IPS-NIHi11 (cell line): ENCODE measurements at places on chromosomes 3 and 15.

DNA sequence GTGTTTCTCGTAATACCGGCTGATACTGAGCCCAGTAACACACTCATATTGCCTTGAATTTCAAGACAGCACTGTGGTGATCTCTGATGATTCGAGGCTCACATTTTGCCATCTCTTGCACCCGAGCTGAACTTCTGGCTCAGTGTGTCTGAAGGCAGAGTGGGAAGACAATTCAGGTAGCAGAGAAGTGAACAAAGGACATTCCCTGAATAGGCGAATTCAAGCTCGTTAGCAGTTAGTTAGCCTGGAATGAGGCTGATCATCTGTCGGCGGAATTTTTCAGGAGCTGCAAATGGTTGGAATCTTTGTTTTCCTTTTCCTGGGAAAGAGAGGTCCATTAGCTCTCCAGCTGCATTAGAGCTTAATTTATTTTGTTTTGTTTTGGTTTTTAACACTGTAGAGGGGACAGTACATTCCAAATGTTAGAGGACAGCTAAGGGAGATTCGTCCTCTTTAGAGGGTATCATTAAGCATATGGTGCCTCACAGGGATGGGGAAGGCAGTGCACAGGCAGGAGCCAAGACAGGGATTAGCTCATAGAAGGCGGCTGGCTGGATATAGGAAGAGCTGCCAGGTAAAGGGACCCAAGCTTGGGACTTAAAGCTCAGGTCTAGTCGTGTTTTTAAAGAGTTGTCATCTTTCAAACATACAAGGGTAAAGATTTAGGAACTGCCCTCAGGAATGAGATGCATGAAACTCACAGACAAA, 119.7 kb upstream of the DLG1 start:
- DNase-seq, result no peak

- DNase-seq, result no peak
Measured at GRCh38 chr15:85580879-85581278, 200.5 kb downstream of the AKAP13 start.

- DNase-seq, result no peak
Measured at GRCh38 chr3:172903642-172904320, 153.3 kb downstream of the ECT2 start.

GRCh38 chr3:44099566-44100297, 142.0 kb upstream of the TOPAZ1 start:
- DNase-seq, result no peak

GRCh38 chr15:88511161-88511560, 35.3 kb downstream of the DET1 start:
- no peak for DNase-seq

DNA sequence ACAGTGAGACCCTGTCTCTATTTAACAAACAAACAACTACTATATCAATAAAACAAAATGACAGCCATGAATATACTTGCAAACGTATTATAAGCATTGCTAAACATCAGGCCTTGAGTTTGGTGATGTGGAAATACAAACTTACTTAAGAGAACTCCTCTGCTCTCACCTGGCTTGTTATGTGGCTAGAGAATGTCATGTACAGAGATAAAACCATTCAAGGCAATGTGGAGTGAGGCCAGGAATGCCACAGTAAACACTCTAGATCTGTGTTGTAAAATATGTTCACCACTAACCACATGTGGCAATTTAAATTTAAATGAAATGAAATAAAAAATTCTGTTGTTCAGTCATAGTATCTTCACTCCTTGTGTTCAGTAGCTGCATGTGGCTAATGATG, 22.7 kb upstream of the RARB start:
- DNase-seq, result no peak

GRCh38 chr3:46665763-46666452, 27.6 kb downstream of the ALS2CL start:
- DNase-seq, result peak; percentile 1

DNA sequence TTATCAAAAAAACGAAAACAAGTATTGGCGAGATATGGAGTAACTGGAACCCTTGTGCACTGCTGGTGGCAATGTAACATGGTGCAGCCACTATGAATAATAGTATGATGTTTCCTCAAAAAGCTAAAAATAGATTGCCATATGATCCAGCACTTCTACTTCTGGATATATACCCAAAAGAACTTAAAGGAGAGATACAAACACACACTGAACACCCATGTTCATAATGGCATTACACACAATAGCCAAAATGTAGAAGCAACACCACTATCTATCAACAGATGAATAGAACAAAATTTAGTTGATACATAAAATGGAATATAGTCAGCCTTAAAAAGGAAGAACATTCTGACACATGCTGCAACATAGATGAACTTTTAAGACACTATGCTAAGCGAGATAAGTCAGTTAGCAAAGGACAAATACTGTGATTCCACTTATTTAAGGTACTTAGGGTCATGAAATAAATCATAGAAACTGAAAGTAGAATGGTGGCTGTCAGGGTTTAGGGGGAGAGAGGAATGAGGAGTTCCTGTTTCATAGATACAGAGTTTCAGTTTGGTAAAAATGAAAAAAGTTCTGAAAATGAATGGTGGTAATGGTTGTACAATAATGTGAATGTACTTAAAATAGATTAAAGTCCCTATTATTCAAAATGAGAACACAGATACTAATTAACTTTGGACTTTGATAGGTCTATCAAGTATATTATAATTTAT, 59.4 kb upstream of the IMPG2 start:
- DNase-seq, result no peak

- DNase-seq, result no peak
Measured at GRCh38 chr15:59294574-59295260, 78.0 kb downstream of the MYO1E start.

DNA sequence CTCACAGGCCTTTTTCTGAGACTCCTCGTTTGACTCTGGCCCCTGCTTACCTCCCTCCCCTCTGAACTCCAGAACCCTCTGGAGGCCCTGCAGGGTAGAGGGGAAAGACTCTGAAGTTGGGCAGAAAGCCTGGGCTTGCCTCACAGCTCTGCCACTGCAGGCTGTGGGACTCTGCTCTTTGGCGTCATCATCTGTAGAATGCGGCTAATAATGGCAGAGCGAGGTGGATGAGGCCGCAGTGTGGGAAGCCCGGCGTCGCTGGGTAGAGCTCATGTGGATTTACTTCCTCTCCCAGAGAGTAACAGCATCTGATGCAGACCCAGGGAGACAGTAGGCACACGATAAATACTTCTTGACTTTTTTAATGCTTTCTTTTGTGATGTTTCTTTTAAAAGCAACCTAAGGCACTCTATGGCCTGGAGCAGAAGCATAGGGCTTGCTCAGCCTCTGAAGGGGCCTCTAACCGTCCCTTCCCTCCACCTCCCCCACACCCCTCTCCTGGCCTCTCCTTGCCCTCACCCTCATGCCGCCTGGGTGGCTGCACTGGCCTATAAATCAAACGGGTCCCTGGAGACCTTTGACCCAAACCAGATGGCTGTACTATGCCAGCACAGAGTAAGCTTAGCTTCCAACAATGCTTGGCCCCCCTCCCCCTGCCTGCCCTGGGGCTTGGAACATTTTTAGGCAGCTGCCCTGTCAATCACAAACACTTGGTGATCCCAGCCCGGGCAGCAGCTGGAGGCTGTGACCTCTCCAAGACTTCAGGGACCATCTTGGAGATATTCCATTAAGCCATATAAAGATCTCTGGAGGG, 32.9 kb downstream of the SPSB4 start:
- no peak for DNase-seq

DNA sequence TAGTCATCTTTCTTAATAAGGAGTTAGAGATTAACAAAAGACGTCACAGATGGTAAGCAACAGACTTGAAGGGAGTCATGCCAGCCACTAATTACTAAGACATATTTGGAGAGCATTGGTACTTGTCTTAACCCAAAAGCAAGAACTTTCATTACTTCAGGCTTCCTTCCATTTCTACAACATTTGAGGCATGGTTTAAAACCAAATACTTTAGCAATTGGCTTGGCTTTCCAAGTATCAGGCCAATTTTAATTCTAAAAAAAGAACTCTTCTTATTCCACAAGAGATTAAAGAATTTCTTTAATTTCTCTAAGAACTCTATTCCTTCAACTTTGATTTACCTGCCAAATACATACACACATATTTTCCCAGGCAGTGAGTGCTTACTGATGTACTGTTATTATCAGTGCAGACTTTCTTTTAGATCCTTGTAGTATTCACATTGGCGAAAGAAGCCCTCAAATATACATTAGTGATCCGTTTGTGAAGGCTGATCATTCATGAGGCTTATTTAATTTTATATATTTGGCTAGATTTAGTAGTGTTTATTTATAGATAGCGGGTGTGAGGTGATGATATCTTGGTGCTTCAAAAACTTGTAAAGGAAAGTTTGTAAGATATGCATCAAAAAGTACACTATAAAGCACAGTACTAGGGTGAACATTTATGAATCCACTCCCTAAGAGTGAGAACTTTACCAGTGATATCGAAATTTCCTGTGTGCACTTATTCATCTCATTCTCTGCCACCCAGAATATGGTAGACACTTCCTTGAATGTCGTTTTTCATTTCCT, 229.2 kb downstream of the MFSD1 start:
- no peak for DNase-seq

- no peak for DNase-seq
Measured at GRCh38 chr15:29438703-29439055, 169.1 kb upstream of the NSMCE3 start.

GRCh38 chr3:149850787-149851584, 38.0 kb downstream of the RNF13 start:
- no peak for DNase-seq

GRCh38 chr3:113070072-113070640, 79.4 kb downstream of the GTPBP8 start:
- DNase-seq, result no peak

DNA sequence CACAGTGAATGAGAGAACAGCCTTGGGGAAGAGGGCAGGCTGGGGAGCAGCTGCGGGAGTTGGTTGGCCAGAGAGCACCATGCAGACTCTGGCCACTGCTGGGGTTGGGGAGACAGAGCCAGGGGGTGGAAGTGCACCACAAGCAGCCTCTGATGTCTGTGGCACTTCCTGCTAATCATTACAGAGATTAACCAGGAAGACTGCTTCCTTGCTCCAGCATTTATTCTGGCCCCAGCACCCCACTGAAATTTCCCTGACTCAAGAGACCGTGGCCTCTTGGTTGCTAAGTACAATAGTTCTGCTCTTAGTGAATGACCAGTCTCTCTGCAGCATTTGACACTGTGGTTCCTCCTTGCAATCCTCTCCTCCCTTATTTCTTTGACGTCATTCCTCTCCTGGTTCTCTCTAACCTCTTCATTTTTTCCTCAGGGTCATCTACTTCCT, 266.2 kb upstream of the ROPN1 start:
- peak; percentile 16 for DNase-seq

- DNase-seq, result no peak
Measured at GRCh38 chr3:39407773-39408492, 1.4 kb downstream of the RPSA start.

DNA sequence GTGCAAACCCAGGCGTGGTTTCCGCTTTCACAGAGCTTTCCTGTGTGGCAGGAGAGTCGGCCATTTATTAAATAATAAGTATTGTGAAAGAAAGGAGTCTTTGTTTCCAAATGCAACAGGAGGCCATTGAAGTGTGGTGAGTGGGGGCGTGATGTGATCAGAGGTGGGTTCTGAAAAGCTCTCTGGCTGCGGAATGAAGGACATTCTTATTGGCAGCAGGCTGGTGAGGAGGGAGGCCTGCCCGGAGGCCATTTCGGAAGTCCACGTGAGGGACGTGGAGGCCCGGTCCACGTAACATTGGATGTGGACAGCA, 11.1 kb downstream of the ARNT2 start:
- DNase-seq, result no peak

DNA sequence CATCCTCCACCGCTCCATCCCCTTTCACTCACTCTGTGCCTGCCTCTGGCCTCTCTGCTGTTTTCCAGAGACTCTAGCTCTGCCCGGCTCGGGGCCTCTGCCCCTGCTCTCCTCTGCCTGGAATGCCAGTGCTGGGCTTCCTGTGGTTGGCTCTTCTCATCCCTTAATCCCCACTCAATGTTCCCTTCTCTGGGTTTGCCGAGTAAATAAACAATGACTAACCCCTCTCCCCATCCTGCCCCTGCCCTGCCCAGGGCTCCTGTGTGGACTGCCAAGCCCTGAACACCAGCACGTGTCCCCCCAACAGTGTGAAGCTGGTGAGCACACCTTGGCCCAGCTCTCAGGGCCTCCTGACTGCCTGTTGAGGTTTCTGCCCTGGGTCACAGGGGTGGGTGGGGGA, 12.2 kb downstream of the STAB1 start:
- DNase-seq, result no peak

DNA sequence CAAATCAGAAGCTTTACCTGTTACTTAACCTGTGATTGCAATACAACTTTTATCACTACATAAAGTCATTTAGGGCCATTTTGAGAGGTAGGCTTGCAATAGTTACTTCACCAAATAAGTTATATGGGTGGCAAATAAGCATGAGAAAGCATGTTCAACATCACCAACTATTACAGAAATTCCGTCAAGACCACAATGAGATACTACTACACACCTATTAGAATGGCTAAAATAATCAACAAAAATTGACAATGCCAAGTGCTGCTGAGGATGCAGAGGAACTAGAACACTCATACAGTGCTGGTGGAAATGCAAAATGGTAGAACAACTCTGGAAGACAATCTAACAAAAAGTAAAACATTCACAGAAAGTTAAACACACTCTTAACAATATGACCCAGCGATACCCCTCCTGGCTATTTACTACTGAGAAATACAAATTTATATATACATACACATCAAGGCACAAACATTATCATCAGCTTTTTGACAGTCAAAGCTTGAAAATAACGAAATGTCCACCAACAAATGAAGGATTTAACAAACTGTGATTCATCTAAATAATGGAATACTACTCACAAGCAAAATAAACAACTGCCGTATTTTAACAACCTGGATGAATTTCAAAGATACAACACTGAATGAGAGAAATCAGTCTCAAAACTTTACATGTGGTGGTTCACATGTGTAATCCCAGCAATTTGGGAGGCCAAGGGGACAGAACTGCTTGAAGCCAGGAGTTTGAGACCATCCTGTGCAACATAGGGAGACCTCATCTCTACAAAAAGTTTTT, 82.9 kb downstream of the MYO9A start:
- no peak for DNase-seq

DNA sequence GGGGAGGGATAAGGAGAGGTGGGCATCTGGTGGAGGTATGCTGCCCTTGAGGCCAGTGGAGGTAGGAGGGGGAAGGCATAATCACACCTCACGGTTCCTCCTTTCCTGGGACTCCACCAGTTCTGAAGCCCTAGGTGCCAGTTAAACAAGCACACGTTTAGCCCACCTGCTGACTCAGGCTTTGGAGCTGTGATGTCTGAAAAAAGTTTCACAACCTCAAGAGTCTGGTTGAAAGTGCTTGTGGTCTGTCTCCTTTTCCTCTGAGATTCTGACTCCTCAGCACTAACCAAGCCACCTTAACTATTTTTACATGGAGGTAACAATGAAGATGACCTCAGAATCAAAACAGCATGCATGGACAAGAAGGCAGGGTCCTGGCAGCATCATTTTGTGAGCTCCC, 23.0 kb downstream of the HPS3 start:
- no peak for DNase-seq

- no peak for DNase-seq
Measured at GRCh38 chr15:96312641-96313335, 17.7 kb upstream of the NR2F2 start.

GRCh38 chr3:89380016-89380415, 272.6 kb downstream of the EPHA3 start:
- no peak for DNase-seq

GRCh38 chr15:48279608-48280007, 51.6 kb upstream of the DUT start:
- DNase-seq, result no peak

- no peak for DNase-seq
Measured at GRCh38 chr15:31932576-31932975, 97.7 kb upstream of the CHRNA7 start.

- no peak for DNase-seq
Measured at GRCh38 chr15:31510057-31510456, 183.4 kb downstream of the KLF13 start.

GRCh38 chr3:56123487-56123886, 344.8 kb downstream of the ERC2 start:
- DNase-seq, result peak; percentile 74
